ENCODE measurements at places on chromosomes 7 and 10. TPM values are rescaled to one million over a fixed set of nuclear protein-coding genes. Genes with fewer than 3 reads are reported as not detected.

DNA sequence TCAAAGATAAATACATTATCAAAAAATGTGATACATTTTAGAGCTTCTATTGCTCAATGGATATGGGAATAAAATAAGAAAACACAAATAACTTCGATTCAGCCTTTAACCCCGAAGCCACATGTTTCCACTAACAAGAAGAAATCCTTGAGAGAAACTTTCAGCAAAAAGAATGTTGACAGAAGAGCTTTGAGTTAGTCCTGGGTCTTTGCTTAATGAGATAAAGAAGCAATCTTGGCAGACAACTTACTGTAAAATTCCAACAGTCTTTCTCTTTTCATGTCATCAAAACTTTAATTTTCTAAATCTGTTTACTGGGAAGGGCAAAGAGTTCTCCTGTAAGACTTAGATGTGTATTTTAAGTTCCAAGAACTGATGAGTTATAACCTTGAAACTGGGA lies 810.2 kb downstream of the CNTNAP2 start:
- no peak for DNase-seq

- no peak for DNase-seq
These were observed 18.6 kb upstream of the DNAJB6 start for GRCh38 chr7:157318015-157318706.

DNA sequence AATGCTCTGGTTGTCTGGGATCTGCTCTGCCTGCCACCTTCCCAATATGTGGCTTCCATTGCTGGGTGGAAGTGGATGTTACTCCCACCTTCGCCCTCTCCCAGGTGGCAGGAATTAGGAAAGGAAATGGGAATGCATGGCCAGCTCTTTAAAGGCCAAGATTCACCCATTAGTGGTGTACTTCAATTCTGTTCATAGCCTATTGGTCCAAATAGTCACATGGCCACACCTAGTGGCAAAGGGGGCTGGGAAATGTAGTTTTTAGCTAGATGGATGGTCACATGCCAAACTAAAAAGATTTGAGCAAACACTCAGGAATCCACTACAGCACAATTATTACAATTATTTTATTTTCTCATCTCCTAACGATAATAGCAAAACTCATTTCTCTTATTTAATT lies 135.1 kb downstream of the NPY start:
- no peak for DNase-seq

DNA sequence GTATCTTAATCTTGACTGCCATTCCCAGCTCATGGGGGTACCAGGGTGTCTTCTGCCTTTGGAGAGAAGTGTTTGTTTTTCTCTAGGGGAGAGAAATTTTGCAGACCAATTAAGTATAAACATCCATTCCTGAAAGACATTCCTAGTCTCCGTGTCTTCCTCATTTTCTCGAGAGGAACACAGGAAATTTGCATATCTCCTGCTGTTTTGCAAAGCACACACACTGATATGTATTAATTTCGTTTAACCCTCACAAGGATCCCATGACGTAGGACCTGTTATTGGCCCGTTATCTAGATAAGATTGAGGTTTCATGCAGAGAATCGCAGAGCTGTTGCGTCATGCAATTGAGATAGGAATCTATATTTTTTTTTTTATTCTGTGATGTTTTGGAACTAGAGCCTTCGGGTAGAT lies 944 bp downstream of the RHBDD2 start:
- DNase-seq: peak; percentile 27

DNA sequence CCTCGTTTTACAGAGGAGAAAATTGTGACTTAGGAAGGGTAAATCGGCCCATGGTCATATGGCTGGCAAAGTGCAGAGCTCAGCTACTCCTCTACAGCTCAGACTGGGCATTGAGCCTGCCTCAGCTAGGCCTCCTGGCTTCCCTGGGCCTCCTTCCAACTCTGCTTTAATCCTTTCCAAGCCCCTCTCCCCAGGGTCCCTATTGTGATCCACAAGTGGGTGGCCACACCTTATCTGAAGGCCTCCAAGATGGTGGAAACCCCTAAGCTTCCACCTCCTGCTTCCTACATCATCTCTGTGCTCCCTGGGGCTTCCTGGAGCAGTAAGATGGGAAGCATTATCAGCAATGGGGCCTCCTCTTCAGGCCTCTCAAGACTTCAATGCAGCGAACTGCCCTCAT lies 3.0 kb upstream of the LGI1 start:
- no peak for DNase-seq

DNA sequence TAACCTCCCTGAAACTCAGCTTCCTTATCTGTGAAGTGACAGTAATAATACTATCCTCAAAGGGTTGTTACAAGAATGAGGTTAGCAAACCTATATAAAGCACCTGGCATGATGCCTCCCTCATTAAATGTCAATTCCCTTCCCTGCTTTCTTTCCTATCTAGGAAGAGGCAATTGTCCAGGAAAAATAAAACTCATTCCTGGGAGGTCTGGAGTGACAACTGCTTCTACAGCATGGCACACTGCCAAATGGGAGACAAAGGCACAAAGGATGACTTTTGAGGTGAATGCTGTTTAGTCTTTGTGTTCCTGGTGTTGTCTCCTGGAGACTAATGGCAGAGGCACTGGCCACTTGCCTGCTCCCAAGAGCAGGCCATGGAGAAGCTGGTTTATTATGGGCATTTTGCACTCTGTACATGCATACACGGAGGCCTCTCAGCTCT lies 32.2 kb upstream of the PDE1C start:
- DNase-seq: no peak

GRCh38 chr7:158527915-158528502 lies 59.6 kb downstream of the PTPRN2 start:
- DNase-seq: no peak

DNA sequence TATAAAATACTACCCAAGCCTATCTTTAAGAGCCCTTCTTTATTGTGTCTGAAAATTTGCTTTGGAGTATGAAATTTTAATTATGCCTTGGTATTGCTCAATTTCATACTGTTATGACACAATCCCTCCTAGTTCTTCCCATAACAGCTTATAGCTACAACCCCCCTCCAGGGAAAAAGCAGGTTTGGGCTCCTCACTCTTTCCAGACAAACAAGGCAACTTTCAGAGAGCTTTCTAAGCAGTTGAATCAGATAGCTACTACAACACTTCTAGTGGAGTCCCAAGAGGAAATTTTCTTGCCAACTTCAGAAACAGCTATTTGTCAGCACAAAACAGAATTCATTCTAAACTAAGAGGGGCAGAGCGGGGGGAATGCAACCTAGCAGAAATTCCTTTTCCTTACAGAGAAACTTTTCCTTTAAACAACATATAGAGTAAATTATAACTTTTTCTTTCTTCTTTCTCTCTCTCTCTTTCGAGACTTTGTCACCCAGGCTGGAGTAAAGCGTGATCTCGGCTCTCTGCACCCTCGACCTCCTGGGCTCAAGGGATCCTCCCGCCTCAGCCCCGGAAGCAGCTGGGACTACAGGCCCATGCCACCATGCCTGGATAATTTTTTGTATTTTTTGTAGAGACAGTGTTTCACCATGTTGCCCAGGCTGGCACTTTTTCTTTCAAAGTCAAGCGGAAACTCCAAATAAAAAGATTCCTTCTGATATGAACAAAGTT lies 26.0 kb upstream of the JMJD1C start:
- DNase-seq: no peak

DNA sequence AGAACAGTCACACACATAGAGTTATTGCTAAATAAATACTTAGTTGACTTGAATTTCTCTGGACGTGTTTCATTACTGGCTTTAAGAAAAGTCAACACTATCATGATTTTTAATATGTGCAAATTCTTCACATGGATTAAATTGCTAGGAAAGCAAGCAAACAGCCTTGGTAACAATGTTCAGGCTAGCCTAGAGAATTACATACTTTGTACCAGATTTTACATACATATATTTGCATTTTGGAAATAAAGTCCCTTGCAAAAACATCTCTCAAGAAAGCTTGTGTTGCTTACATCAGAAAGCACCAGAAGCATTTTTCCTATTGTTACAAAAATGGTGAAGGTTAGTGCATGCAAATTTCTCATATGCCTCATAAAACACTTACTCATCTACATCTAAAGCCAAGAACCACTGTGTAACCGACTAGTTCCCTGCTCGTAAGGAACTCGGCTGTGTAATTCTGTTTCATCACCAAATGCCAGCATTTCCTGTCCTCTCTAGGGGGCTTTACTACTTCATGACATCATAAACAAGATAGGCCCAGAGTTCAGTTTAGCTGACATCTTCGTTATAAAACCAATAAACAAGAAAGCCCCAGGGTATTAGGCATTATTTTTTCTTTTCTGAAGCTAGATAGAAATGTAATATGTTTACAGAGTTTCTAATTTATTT lies 87.8 kb downstream of the CFAP58 start:
- DNase-seq: no peak

- DNase-seq: no peak
These were observed 590.2 kb downstream of the MAGI2 start for GRCh38 chr7:78863281-78863680.

DNA sequence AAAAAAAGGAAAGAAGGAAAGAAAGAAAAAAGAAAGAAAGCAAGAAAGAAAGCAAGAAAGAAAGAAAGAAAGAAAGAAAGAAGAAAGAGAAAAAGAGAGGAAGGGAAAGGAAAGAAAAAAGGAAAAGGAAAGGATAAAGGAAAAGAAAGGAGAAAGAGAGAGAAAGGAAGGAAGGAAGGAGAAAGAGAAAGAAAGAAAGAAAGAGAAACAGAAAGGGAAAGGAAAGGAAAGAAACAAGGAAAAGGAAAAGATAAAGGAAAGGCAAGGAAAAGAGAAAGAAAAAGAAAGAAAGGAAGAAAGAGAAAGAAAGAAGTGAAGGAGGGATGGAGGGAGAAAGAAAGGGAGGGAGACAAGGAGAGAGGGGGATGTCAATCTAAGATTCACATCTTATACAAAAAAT lies 20.8 kb upstream of the SFTPA2 start:
- DNase-seq: no peak

- no peak for DNase-seq
These were observed 507.4 kb downstream of the SORCS3 start for GRCh38 chr10:105148456-105148855.

- no peak for DNase-seq
These were observed 91.7 kb upstream of the PITRM1 start for GRCh38 chr10:3264161-3264761.

DNA sequence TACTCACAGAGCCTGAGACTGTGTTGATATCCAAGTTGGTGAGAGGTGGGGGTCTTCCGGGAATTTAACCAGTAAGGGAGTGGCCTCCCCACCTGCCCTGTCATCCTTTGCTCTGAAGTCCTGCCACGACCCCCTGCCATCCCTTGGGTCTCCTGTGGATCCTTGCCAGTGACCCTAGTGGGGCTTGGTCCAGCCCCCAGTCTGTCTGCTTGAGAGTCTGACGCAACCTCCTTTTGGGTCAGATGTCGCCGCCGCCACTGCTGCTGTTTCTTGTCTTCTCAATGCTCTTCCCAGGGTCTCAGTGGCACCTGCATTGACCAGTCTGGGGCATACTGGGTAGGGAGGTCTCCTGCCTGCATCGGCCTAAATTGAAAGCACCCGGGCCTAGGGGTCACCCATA lies 28.8 kb downstream of the PAX2 start:
- no peak for DNase-seq

- no peak for DNase-seq
These were observed 49.3 kb downstream of the DENND11 start for GRCh38 chr7:141652691-141653090.

DNA sequence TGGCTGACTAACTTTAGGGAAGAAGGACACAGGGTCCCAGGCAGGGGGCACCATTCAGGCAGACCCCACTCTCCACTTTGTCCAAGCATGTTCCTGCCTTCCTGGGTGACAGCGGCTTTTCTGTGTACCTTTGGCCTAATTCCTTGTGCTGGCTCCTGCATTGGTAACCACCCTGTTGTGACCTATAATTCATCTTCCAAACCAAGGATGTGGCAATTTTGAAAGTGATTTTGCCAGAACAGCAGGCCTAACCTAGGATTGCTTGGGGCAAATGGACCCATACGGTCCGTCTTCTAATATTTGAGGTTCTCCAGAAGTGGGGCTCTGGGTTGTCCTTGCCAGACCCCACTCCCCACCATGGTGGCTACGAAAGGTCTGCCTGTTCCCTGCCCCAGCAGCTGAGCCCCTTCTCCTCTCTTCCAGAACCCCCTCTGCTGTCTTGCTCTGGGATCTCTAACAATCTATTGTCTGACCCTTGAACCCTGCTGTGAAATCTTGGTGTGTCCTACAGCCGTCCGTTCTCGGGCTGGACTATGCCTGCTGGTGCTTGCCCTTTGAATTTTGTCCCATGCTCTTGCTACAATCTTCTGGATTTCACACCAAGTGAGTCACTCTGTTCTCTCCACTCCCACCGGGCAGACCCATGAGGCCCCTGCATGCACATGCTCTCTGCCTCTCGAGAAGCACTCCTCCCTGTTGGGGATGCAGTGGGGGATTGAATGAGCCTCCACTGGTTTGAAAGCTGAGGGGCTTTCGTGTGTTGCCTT lies 316.0 kb downstream of the CXCL12 start:
- DNase-seq: no peak

GRCh38 chr10:22894714-22895113 lies 33.1 kb upstream of the ARMC3 start:
- no peak for DNase-seq

DNA sequence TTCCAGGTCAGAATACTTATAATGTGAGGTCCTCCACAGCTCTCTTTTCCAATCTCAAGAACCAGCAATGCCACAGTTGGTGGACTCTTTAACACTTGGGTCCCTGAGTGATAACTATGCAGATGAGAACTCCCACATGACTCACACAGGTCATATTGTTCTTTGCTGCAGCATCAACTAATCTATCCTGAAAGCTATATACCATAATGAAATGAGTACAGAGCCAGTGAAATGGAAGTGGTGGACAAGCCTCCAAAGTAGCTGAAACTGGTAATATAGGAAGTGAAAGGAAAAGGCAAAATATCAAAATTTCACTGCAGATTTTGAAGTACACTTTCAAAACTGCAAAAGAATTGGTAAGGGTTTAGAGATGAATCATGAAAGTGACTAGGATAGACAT lies 45.6 kb downstream of the SORCS1 start:
- DNase-seq: no peak

- no peak for DNase-seq
These were observed 45.8 kb upstream of the SRRM3 start for GRCh38 chr7:76155938-76156337.

DNA sequence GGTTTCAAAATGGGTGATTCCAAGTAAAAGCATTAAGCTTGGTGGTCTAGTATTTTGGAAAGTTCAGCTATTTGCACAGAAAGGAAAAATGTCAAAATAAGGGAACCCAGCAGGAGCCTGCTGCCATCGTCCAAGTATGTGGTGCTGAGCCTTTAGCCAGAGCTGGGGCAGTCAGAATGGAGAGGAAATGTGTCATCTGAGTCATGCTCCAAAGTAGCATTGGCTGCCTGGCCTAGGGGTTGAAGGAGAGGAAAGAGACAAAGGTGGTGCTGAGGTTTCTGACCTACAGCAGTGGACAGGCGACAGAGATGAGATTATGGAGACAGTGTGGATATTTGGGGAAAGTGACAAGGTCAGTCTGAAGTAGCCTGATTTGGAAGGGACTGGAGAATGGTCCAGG lies 103.9 kb downstream of the PLCE1 start:
- DNase-seq: no peak

- DNase-seq: no peak
These were observed 190.5 kb upstream of the NRP1 start for GRCh38 chr10:33524966-33525365.

- DNase-seq: no peak
These were observed 655.6 kb downstream of the LRMDA start for GRCh38 chr10:76086761-76087639.

Gene SRRM3
- total RNA-seq: 8.5 TPM

Gene CDH23
- total RNA-seq: 5.9 TPM

Gene EVX1
- not detected for total RNA-seq

Gene RPEL1
- 0.03 TPM for total RNA-seq

Gene TMEM120A
- 18.2 TPM for total RNA-seq

Gene DNAJC9
- total RNA-seq: 43.4 TPM

Gene RAPGEF5
- total RNA-seq: 3.6 TPM

Gene FEZF1
- total RNA-seq: not detected

Gene IGFBP3
- total RNA-seq: 21.6 TPM

Gene GSTO2
- total RNA-seq: 16.6 TPM

Gene CNTNAP2
- total RNA-seq: not detected

Gene MEOX2
- total RNA-seq: not detected
